ENCODE measurements at places on chromosomes 2 and 18.

- no peak for DNase-seq
These were observed 550 bp downstream of the MFSD6 start for GRCh38 chr2:190408538-190409271.

DNA sequence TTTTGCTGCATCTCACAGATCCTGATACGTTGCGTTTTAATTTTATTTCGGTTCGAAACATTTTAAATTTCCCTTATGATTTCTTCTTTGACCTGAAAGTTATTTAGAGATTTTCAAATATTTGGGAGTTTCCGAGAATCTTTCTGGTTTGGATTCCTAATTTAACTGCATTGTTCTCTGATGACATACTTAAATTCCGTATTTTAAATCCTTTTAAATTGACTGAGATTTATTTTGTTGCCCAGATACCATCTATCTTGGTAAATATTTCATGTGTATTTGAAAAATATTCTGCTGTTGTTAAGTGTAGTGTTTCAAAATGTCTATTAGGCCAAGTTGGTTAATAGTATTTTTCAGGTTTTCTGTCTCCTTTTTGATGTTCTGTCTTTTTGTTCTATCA lies 37.7 kb downstream of the MROH2A start:
- no peak for DNase-seq

- no peak for DNase-seq
These were observed 114.4 kb upstream of the PXDN start for GRCh38 chr2:1858733-1859132.

GRCh38 chr2:9029721-9030120 lies 26.2 kb upstream of the MBOAT2 start:
- DNase-seq = no peak

DNA sequence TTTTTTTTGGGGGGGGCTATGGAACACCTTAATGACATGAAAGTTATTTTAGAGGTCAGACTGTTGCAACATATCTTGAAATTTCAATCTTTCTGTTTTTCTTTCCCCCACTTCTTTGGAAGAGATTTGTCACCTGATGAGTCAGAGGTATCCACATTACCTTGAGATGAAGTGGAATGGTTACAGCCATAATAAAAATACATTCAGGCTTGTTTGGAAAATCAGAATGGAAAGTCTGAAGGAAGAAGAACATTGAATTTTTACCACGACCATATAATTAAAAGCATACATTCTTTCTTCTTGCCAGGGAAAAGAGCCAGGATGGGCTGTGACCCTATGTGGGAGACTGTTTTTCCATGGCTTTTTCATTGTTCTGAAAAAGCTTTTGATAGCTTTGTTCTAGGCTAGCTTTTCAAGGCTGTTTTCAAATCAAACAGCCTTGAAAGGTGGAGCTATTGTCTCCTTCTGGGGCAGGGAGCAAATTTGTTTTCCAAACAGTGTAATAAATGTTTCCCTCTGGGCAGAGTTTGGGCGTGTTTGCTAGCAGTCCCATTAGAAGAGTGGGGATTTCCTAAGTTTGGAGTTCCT lies 2.3 kb upstream of the GTF3C3 start:
- no peak for DNase-seq

GRCh38 chr2:65960953-65961352 lies 474.0 kb upstream of the MEIS1 start:
- no peak for DNase-seq

- no peak for DNase-seq
These were observed 214.2 kb downstream of the SOCS6 start for GRCh38 chr18:70503060-70503459.

GRCh38 chr2:159505196-159505595 lies 111.2 kb downstream of the BAZ2B start:
- no peak for DNase-seq

GRCh38 chr2:229731916-229732315 lies 17.6 kb upstream of the DNER start:
- DNase-seq = no peak

GRCh38 chr2:145058457-145058856 lies 538.5 kb upstream of the ZEB2 start:
- DNase-seq = no peak

DNA sequence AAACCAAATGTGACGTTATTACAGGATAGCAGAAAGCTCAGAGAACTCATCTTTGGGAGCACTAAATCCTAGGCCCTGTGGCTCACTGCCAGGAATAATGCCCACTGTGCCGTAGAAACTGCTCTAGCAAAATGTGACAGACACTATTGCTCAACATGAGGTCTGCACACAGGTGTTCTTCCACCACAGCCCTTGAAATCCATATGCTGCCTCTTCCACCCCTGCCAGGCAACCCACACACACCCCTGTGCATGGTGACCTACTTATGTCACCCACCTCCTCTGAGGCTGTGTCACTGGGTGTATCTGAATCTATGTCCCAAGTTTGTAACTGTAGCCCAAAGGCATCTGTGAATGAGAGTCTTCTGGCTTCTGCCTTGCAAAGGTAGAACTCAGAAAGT lies 66.1 kb upstream of the MBOAT2 start:
- no peak for DNase-seq

GRCh38 chr2:120430501-120430830 lies 84.5 kb downstream of the INHBB start:
- DNase-seq = no peak

- DNase-seq = no peak
These were observed 63.9 kb downstream of the FAM161A start for GRCh38 chr2:61789807-61790602.

- DNase-seq = no peak
These were observed 1932.0 kb downstream of the SUCLG1 start for GRCh38 chr2:82527124-82527523.

- no peak for DNase-seq
These were observed 9.0 kb upstream of the SCN9A start for GRCh38 chr2:166384774-166385173.

DNA sequence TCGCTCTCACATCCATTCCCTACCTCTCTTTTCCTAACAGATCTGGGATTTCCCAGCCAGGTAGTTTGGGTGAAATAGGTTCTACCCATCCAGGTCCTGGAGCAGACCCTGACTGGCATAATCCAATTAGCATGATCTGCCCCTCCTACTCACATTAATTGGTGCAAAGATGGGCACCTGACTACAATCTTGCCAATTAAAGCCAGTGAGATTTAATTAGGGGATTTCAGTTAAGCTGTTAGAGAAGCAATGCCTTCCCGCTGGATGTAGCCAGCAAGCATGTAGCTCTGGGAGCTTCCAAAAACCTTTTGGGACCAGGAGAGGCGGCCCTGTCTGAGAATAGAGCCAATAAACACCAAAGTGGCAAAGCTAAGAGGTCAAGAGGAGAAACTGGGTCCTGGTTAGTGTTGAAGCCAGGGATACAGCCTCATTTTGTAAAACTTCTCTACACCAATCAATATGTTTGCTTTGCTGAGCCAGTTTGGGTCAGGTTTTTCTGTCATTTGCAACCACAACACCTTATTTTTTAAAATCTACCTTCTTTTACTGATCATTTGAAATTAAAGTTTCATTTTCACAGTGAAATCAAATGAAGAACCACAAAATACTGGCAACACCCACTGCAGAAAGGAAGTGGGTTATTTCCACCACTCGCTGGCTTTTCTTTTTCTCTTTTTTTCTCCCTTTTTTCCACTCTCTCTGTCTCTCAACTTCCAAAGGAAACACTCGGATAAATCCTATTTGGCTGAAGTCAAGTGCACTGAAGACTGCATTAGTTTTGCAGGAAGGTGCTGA lies 3.2 kb upstream of the TTC39C start:
- DNase-seq = no peak

DNA sequence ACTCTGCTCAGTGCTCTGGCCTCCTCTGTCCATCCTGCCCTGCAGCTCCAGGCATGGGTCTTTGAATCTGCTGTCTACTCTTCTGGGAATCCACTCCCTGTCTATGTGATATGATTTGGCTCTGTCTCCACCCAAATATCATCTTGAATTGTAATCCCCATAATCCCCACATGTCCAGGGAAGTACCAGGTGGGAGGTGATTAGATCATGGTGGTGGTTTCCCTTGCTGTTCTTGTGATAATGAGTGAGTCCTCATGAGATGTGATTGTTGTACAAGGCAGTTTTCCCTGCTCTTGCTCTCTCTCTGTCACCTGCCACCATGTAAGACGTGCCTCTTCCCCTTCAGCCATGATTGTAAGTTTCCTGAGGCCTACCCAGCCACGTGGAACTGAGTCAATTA lies 881.8 kb upstream of the ID2 start:
- no peak for DNase-seq

DNA sequence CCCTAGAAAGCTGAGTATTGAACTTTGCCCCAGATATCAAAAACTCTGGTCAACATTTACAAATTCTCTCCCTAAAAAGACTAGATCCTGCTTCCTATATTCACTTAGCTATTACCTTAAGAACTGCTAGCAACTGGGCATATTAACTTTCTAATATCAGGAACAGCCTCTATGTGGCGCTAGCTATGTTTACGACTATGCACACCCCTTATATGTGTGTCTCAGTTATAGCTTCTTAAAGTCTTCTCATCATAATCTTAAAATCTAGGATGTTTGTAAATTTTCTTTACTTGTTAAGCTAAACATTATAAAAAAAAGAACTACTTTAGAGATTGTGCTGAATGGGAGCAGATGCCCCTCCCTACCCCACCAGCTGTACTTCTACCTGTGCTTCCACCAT lies 1.7 kb upstream of the STAMBP start:
- no peak for DNase-seq

GRCh38 chr2:33409417-33409955 lies 67.0 kb upstream of the RASGRP3 start:
- DNase-seq = no peak

DNA sequence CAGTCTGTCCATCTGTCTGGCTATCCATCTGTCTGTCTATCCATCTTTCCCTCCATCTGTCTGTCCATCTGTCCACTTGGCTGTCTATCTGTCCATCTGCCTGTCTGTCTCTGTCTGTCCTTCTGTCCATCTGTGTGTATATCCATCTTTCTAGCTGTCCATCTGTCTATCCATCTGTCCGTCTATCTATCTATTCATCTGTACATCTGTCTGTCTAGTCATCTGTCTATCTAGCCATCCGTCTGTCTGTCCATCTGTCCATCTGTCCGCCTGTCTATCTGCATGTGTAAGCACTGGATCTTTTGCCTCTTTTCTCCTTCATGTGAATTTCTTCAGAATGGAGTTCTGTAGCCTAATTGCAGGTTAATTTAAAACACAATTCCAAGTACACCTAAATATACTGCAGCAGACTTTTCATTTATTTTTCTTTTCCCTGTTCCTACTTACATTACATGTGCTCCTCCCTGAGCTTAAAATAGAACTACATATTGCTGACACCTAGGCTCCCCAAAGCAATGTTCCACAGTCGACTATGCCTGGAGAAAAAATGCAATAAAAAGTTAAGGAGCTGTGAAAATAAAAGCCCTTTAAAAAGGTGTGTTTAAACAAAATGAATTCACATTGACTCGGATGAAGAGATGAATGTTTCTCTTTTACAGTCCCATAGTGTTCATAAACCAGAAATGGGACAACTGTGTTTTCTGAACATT lies 37.4 kb upstream of the TXNDC2 start:
- no peak for DNase-seq

- DNase-seq = no peak
These were observed 5.3 kb upstream of the REG1A start for GRCh38 chr2:79114797-79115494.

DNA sequence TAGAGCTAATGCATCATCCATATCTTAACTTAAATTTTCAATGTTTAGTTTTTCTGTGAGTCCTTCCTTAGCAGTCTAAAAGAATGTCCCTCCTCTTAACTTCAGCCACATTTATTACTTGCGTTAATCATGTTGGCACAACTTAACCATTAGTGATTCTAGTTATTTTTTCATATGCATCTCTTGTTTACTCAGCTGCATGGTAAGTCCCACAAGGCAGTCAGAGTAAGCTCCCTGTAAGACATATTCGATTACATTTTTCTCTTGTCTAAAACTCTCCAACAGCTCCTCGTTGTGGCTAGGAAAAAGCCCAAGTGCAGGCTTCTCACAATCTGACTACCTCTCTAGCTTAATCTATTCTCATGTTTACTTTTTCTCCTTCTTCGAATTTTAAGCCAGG lies 2045.3 kb upstream of the PIK3C3 start:
- no peak for DNase-seq

DNA sequence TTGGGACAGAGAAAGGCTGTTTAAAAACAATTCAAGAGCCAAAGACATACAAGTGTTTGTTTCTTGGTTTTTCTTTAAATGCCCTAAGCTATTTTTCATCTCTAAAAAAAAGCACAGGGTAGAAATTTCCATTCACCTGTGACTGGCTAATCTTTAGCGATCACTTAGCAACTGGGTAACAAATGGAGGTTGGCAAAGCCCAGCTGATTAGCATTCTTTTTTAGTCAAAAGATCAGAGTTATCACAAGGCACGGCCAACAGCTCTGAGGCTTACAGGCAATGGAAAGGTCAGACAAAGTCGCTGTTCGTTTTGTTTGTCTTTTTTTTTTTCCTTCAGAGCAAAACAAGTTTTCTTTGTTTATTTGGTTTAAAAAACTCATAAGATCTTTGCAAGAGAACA lies 29.0 kb upstream of the TTR start:
- no peak for DNase-seq
